ENCODE measurements at places on chromosomes 2 and 18. TPM values are rescaled to one million over a fixed set of nuclear protein-coding genes. Genes with fewer than 3 reads are reported as not detected.

The FHOD3 gene
- total RNA-seq: 28.4 TPM

The MYL1 gene
- total RNA-seq: not detected

The CCDC141 gene
- not detected for total RNA-seq

The SCYGR4 gene
- not detected for total RNA-seq

The TMEM200C gene
- 0.92 TPM for total RNA-seq

The RAMP1 gene
- 4.0 TPM for total RNA-seq

The COL5A2 gene
- total RNA-seq: 32.7 TPM

The PJVK gene
- 0.58 TPM for total RNA-seq

The CCDC74B gene
- 5.6 TPM for total RNA-seq

The FTCDNL1 gene
- total RNA-seq: 0.06 TPM

The NDC80 gene
- total RNA-seq: 35.1 TPM

The SRD5A2 gene
- total RNA-seq: under 0.01 TPM

The PLB1 gene
- total RNA-seq: 1.2 TPM

The LIMS4 gene
- total RNA-seq: 2.0 TPM

The SOCS6 gene
- 12.3 TPM for total RNA-seq

The ACTG2 gene
- not detected for total RNA-seq

The CYS1 gene
- total RNA-seq: 20.8 TPM

The CXCR1 gene
- total RNA-seq: not detected

The MC4R gene
- total RNA-seq: not detected

The ANO7 gene
- 1.2 TPM for total RNA-seq

The MYO3B gene
- total RNA-seq: 0.35 TPM

The GATA6 gene
- 1.2 TPM for total RNA-seq

The MROH2A gene
- not detected for total RNA-seq

The SALL3 gene
- 3.0 TPM for total RNA-seq

The SPTBN1 gene
- total RNA-seq: 265 TPM

Measured in epithelial cell of proximal tubule (primary cell).